ENCODE measurements at places on chromosomes 3 and 15. TPM values are rescaled to one million over a fixed set of nuclear protein-coding genes. Genes with fewer than 3 reads are reported as not detected.

GRCh38 chr15:34437687-34438086 is at the start of gene GOLGA8A:
Gene GOLGA8A, minus strand, starts transcription at chr15:34437808. Its CDS starts 48,117 bp downstream, at chr15:34389691.
- DNase-seq, result peak; percentile 80

Gene ATP8B4
- total RNA-seq, result 8.5 TPM

GRCh38 chr15:44058126-44058525 is 136.9 kb downstream of the FRMD5 start:
- DNase-seq, result no peak

GRCh38 chr3:5437783-5438323 is 250.3 kb downstream of the EDEM1 start:
- DNase-seq, result no peak

Gene SEC11A
- 132 TPM for total RNA-seq

DNA sequence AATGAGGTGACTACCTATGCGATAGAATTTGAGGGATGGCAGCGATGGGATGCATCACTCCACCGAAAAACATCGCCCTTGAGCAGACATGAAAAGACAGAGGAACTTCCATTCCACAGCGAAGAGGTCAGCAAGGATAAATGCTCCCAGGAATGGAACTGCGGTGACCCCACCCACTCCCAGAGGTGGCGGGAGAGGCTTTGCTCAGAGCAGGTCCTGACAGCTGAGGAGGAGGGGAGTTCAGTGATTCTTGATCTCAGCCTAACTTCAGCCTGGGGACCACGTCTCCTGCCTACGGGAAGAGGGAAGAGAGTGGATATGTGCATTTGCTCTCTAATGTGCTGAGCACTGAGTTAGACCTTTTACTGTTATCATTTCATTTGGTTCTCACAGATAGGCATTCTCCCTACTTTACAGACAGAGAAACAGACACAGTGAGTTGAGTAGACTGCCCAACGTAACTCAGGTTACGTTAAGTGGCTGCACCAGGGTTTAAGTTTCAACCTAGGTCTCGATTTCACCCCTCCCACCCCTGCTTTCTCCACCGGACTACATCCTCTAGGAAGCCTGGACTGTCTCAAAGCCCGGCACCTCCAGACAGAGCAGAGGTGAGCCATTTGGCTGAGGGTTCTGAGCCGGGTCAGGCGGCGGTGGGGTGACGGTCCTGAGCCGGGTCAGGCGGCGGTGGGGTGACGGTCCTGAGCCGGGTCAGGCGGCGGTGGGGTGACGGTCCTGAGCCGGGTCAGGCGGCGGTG is 170.0 kb downstream of the RAB11A start:
- DNase-seq, result no peak
